ENCODE measurements at places on chromosomes 3 and 15.
A peak's percentile ranks its signal among the peaks of the same experiment; 100 is the strongest.

DNA sequence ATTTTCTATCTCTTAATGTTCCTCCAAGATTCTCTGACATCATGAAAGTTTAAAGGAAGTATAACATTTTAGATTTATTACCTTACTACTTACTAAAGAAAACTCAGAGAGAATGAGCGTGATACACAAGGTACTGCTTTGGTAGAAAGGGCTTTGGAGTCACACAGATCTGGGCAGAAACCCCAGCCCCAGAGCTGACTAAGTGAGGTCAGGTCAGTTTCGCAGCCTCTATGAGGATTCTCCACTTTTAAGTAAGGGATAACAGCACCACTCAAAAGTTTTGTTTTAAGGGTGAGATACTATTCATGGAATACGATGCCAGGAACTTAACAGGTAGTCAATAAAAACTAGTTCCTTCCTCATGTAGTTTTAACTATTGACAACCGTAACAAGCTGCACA lies 76.1 kb downstream of the CLDN11 start:
- H3K27ac ChIP-seq: no peak overlapping the region
- DNase-seq: no peak
- H3K36me3 ChIP-seq: no peaks in the 10 kb centered on the region
- H3K4me3 ChIP-seq: no peak overlapping the region
- peaks cover 4% of the 10 kb centered on the region for H3K27me3 ChIP-seq

GRCh38 chr15:75989045-75989444 lies 23.2 kb downstream of the NRG4 start:
- no peaks in the 10 kb centered on the region for H3K4me1 ChIP-seq
- no peak overlapping the region for H3K4me3 ChIP-seq
- no peaks in the 10 kb centered on the region for H3K36me3 ChIP-seq
- H3K27me3 ChIP-seq: no peaks in the 10 kb centered on the region
- no peak for DNase-seq

GRCh38 chr3:146823622-146824021 lies 218.5 kb upstream of the PLSCR5 start:
- H3K4me1 ChIP-seq: no peaks in the 10 kb centered on the region
- DNase-seq: no peak
- H3K36me3 ChIP-seq: no peaks in the 10 kb centered on the region
- no peak overlapping the region for H3K4me3 ChIP-seq

- no peak overlapping the region for H3K27ac ChIP-seq
- no peaks in the 10 kb centered on the region for H3K27me3 ChIP-seq
- peaks cover 16% of the 10 kb centered on the region for H3K36me3 ChIP-seq
- no peak overlapping the region for H3K4me3 ChIP-seq
These were observed 262.2 kb downstream of the MEX3B start for GRCh38 chr15:81783586-81783985.

DNA sequence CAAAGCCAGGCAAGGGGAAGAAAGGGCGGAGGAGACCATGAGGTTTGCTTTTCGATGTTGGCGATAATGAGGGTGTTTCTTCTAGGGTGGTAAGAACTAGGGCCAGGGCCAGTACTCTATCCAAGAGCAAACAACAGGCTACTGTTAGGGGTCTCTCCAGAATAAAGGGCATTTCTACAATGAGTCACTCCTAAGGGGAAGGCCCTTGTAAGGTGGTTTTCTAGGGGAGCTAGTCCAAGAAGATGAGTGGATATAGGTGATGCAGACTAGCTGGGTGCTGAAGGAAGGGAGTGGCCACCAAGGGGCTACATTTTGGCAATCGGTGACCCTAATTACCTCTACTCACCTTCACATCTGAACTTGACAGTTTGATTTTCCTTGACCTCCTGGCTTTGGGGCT lies 148.5 kb upstream of the HACD2 start:
- no peaks in the 10 kb centered on the region for H3K36me3 ChIP-seq
- peaks cover 14% of the 10 kb centered on the region for H3K27me3 ChIP-seq
- H3K4me1 ChIP-seq: no peaks in the 10 kb centered on the region
- H3K27ac ChIP-seq: peak overlapping the region; percentile 86

GRCh38 chr3:118946449-118946848 lies 88.2 kb downstream of the IGSF11 start:
- no peaks in the 10 kb centered on the region for H3K36me3 ChIP-seq
- H3K4me3 ChIP-seq: no peak overlapping the region
- H3K27ac ChIP-seq: no peak overlapping the region
- no peaks in the 10 kb centered on the region for H3K4me1 ChIP-seq
- DNase-seq: no peak

- DNase-seq: no peak
- peaks cover 1% of the 10 kb centered on the region for H3K36me3 ChIP-seq
- H3K27me3 ChIP-seq: peaks cover 10% of the 10 kb centered on the region
- H3K27ac ChIP-seq: no peak overlapping the region
- H3K4me1 ChIP-seq: peaks cover 4% of the 10 kb centered on the region
These were observed 21.3 kb upstream of the CAV3 start for GRCh38 chr3:8712045-8712907.

DNA sequence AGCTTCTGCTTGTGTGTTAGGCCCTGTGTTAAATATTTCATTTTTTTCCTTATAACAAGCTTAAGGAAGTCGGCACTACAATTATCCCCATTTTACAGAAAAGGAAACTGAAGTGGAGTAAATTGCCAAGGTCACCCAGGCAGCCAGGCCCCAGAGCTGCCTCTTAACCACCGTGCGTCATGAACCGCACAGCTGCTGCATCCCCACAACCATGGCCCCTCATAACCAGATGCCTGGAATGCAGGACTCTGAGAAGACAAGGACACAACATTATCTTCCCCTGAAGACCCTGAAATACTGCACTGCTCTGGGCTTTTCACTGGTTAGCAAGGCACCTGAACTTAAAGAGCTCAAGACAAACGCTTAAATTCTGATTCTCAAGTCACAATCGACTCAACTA lies 14.6 kb downstream of the LRIG1 start:
- peaks cover 47% of the 10 kb centered on the region for H3K4me1 ChIP-seq
- no peaks in the 10 kb centered on the region for H3K36me3 ChIP-seq
- H3K27me3 ChIP-seq: no peaks in the 10 kb centered on the region
- no peak overlapping the region for H3K27ac ChIP-seq
- DNase-seq: no peak

GRCh38 chr3:99761415-99762165 lies 56.1 kb upstream of the CMSS1 start:
- H3K4me1 ChIP-seq: peaks cover 5% of the 10 kb centered on the region
- no peak overlapping the region for H3K4me3 ChIP-seq
- H3K27me3 ChIP-seq: peaks cover 5% of the 10 kb centered on the region
- no peak for DNase-seq
- H3K27ac ChIP-seq: no peak overlapping the region

DNA sequence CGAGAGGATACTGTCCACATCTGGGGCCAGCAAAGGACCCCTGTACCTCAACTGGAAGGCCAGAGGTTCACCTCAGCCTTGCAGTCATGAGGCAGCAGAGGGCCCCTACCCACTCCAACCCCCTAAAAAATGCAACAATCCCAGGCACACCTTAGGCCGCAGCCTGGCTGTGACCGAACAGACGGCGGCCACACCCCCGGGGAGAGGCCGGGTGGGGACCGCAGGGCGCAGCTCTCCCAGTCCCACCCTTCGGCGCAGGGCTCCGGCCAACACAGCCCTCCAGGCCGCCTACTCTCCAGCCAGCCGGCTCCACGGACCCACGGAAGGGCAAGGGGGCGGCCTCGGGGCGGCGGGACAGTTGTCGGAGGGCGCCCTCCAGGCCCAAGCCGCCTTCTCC lies 457 bp upstream of the DNAJA4 start:
- no peaks in the 10 kb centered on the region for H3K4me1 ChIP-seq
- H3K27me3 ChIP-seq: peaks cover 11% of the 10 kb centered on the region
- H3K4me3 ChIP-seq: no peak overlapping the region
- no peaks in the 10 kb centered on the region for H3K36me3 ChIP-seq
- no peak overlapping the region for H3K27ac ChIP-seq

DNA sequence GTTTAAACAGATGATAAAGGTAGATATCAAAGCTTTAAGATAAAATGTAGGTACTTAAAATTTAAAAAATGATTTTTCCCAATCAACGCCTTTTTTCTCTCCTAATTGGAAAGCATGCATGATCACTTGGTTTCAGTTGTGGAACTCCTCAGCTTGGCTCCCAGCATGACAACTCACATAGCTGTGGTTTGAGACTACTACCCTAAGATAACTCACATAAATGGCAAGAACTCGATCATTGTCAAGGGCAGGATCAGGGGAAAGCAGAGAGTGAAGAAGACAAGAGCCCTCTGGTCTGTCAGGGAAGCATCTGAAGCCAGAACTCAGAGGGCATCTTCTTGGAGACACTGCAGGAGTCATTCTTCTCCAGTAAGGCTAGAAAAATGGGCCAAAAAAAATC lies 516.7 kb downstream of the NTRK3 start:
- no peak overlapping the region for H3K4me3 ChIP-seq
- no peaks in the 10 kb centered on the region for H3K4me1 ChIP-seq
- no peaks in the 10 kb centered on the region for H3K36me3 ChIP-seq
- no peaks in the 10 kb centered on the region for H3K27me3 ChIP-seq
- no peak for DNase-seq

- no peak overlapping the region for H3K27ac ChIP-seq
- H3K27me3 ChIP-seq: no peaks in the 10 kb centered on the region
- H3K4me1 ChIP-seq: peaks cover 8% of the 10 kb centered on the region
- no peak for DNase-seq
These were observed 110.1 kb upstream of the TGFBR2 start for GRCh38 chr3:30496066-30496966.

DNA sequence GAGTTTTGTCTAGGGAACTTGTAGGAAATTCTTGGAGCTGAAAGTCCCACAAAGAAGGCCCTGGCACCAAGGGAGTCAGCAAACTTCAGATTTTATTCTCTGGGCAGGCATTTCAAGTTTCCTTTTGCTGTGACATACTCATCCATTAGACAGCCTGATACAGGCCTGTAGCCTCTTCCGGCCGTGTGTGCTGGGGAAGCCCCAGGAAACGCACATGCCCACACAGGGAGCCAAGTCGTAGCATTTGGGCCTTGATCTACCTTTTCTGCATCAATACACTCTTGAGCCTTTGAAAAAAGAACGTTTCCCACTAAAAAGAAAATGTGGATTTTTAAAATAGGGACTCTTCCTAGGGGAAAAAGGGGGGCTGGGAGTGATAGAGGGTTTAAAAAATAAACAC lies 15.0 kb downstream of the TIGIT start:
- peaks cover 3% of the 10 kb centered on the region for H3K4me1 ChIP-seq
- DNase-seq: no peak
- H3K27me3 ChIP-seq: no peaks in the 10 kb centered on the region
- no peak overlapping the region for H3K27ac ChIP-seq
- no peak overlapping the region for H3K4me3 ChIP-seq

- DNase-seq: no peak
- H3K36me3 ChIP-seq: no peaks in the 10 kb centered on the region
- H3K27me3 ChIP-seq: no peaks in the 10 kb centered on the region
These were observed 867.1 kb downstream of the NAALADL2 start for GRCh38 chr3:175726228-175726627.

GRCh38 chr3:155748611-155749365 lies 3.9 kb upstream of the PLCH1 start:
- H3K36me3 ChIP-seq: no peaks in the 10 kb centered on the region
- peaks cover 44% of the 10 kb centered on the region for H3K4me1 ChIP-seq
- peak overlapping the region; percentile 76 for H3K27ac ChIP-seq
- no peaks in the 10 kb centered on the region for H3K27me3 ChIP-seq

DNA sequence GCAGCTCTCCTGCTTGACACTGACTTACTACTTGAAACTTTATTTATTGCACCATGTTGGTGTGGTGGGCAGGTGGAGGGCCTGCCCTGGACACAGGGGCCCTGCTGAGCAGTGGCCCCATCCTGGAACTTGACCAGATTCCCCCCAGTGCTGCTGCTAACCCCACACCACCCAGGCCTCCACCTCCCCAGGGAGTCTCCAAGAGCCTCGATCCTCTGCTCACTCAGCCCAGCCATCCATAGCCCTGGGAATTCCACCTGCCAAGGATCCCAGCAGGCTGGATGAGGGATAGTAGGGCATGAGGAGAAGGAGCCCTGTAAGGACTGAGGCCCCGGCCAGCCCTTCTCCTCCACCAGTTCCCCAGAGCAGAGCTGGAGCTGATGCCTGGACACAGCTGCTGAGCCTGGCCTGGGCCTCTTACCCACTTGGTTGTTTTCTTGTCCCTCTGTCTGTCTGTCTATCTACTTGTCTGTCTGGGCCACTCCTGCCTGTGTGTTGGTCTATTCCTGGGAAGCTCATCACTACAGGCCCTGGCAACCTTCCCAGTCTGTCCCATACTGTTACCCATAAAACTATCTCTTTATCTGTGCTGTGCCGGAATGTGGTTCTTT lies 2.8 kb downstream of the CHAC1 start:
- H3K27ac ChIP-seq: no peak overlapping the region
- peaks cover 50% of the 10 kb centered on the region for H3K27me3 ChIP-seq
- H3K36me3 ChIP-seq: peaks cover 7% of the 10 kb centered on the region
- H3K4me3 ChIP-seq: peak overlapping the region; percentile 58

GRCh38 chr3:136380530-136380929 lies 130.4 kb downstream of the PCCB start:
- no peak overlapping the region for H3K4me3 ChIP-seq
- H3K4me1 ChIP-seq: no peaks in the 10 kb centered on the region
- no peaks in the 10 kb centered on the region for H3K27me3 ChIP-seq
- H3K36me3 ChIP-seq: peaks cover 5% of the 10 kb centered on the region

DNA sequence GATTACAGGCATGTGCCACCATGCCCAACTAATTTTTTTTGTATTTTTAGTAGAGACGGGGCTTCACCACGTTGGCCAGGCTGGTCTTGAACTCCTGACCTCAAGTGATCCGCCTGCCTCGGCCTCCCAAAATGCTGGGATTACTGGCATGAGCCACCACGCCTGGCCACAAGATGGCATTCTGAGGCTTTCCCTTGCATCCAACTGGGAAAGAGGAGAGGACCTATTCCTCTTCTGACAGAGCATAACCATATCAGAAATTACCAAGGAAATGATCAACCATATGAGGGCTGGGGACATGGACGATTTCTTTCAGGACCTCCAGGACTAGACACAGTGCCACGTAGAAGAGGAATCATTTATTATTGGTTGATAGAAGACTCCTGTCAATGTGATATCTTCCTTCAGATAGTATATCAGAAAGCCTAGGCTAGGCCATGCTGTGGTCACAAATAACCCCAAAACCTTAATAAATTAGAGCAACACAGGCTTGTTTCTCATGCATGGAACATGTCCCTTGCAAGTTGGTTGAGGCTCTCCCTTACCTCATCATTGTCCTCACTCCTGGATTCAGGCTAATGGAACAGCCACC lies 372.3 kb upstream of the IL12A start:
- no peaks in the 10 kb centered on the region for H3K4me1 ChIP-seq
- no peak overlapping the region for H3K27ac ChIP-seq
- H3K27me3 ChIP-seq: no peaks in the 10 kb centered on the region
- H3K36me3 ChIP-seq: no peaks in the 10 kb centered on the region

GRCh38 chr3:171095063-171095462 lies 68.5 kb upstream of the SLC2A2 start:
- DNase-seq: no peak
- peaks cover 7% of the 10 kb centered on the region for H3K36me3 ChIP-seq
- no peak overlapping the region for H3K4me3 ChIP-seq
- no peak overlapping the region for H3K27ac ChIP-seq
- no peaks in the 10 kb centered on the region for H3K27me3 ChIP-seq

GRCh38 chr3:101870138-101870537 lies 20.8 kb downstream of the NFKBIZ start:
- H3K36me3 ChIP-seq: no peaks in the 10 kb centered on the region
- H3K4me3 ChIP-seq: no peak overlapping the region
- H3K4me1 ChIP-seq: peaks cover 25% of the 10 kb centered on the region
- no peak for DNase-seq

GRCh38 chr15:32007355-32007960 lies 22.9 kb upstream of the CHRNA7 start:
- H3K27ac ChIP-seq: no peak overlapping the region
- no peaks in the 10 kb centered on the region for H3K4me1 ChIP-seq
- DNase-seq: no peak
- H3K4me3 ChIP-seq: no peak overlapping the region

All from progenitor cell of endocrine pancreas (in vitro differentiated cells).